ENCODE measurements at places on chromosomes 11 and 22. TPM values are rescaled to one million over a fixed set of nuclear protein-coding genes. Genes with fewer than 3 reads are reported as not detected.

The OR2AT4 gene
- not detected for total RNA-seq

The TTC9C gene
- 39.4 TPM for total RNA-seq

GRCh38 chr22:19753090-19753842, 7.3 kb upstream of the TBX1 start:
- H3K4me3 ChIP-seq: no peak overlapping the region
- H3K36me3 ChIP-seq: no peaks in the 10 kb centered on the region
- H3K27me3 ChIP-seq: no peaks in the 10 kb centered on the region

DNA sequence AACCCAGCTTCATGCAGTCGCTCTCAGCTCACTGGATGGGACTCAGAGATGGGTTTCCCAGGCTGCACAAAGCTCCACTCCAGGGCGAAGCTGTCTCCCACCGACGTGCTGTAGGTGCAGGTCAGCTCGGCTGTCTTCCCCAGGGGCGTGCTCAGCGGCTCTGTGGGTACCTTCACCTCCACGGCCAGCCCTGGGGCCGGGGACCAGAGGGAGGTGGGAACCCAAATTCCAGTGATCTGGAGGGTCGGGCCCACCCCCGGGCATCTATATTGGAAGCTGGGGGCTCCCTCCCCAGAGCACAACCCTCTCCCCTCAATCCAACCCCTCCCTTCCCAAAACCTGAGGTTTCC, 689 bp downstream of the VSIG2 start:
- H3K4me3 ChIP-seq: no peak overlapping the region
- H3K27me3 ChIP-seq: no peaks in the 10 kb centered on the region
- H3K4me1 ChIP-seq: 0 out of 2 replicates have a peak, but pooled peaks cover under 1% of the 10 kb centered on the region
- DNase-seq: no peak
- no peak overlapping the region for H3K27ac ChIP-seq
